Renal cortical epithelial cell (primary cell): ENCODE measurements at places on chromosomes 3 and 15. TPM values are rescaled to one million over a fixed set of nuclear protein-coding genes. Genes with fewer than 3 reads are reported as not detected.

GRCh38 chr15:96720251-96720650 is 389.8 kb downstream of the NR2F2 start:
- no peak for DNase-seq

DNA sequence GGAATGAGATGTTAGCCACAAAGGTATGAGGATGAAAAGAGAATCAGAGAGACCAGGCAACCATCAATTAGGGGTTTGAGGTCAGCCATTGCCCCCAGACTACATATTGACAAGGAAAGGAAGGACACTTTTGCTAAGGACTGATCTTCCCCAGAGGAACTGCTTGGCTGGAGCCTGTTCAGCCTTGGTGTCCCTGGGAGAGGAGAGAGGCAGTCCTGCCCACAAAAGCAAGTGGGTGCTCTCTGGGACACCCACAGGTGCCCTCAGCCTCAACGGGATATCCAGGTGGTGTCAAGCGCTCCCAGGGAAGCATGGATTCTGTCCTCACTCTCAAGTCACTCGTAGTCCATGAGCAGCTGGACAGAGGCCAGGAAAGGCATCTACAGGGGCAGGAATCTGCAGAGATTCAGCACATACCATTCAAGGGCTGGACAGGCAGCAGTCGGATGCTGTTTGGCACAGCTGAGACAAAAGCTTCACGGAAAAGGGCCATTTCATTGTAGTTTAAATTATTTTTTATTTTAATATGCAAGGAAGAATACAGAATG is 166.2 kb downstream of the UACA start:
- DNase-seq = peak; percentile 61

- DNase-seq = no peak
These were observed 143.3 kb upstream of the SLCO3A1 start for GRCh38 chr15:91710080-91710698.

DNA sequence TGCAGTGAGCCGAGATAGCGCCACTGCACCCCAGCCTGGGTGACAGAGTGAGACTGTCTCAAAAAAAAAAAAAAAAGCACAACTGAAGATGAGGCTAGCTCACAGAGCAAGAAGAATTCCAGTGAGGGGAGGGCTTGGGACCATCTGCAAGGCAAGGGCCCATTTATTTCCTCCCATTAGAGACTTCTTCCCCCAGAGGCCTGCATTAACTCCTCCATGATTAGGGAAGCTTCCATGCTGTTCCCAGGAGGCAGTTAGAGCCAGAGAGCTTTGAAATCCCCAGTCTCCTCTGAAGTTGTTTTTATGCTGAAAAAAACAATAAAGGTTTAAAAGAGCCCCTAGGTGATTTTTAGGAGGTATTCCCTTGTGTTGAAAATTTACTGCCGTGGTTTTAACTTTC is 54.3 kb upstream of the ADCY5 start:
- no peak for DNase-seq

- DNase-seq = peak; percentile 5
These were observed 214.6 kb upstream of the STAC start for GRCh38 chr3:36165509-36166290.

DNA sequence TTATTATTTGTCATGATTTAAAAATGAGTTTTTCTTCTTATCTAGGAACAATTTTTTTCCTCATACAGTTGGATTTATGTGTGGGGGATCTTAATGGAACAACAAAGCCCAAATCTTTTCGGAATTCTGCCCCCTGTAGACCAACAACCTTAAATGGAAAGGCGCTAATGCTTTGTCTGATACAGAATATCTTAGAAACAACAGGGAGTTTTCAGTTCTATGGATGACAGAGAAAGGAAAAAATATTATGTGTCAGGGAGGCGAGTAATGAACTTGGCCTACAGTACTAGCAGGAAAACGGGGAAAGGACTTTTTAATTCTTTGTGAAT is 592 bp downstream of the MOBP start:
- DNase-seq = no peak

DNA sequence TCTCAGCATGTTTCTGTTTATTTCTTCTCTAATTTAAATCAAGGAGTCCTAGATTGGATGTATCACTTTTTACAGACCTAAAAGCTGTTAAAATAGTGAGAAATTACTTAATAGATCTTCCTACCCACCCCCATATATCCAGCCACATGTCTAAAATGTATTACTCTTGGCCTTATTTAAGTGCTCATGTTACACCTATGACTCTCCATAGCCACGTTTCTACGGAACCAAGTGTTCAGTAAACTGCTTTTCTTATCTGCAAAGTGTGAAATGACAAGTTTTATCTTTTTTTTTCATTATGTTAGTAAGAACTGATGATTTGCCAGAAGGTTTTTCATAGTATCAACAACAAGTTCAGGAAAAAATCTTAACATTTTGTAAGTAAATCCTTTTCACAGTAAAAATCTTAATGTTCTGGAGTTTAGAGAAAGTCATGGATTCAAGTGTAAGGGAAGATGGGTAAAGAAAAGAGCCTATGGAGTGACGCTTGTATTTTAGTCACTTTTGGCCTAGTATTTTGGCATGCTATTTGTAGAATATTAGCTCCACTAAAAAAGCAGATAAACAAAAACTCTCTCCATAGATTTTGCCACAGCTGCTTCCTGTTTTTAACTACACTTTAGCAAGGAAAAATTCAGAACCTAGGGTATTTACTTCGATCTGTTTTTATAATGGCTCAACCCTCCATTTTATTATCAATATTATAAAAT is 41.2 kb upstream of the IGSF10 start:
- DNase-seq = no peak

GRCh38 chr15:70447928-70448698 is 315.2 kb downstream of the UACA start:
- DNase-seq = no peak

GRCh38 chr3:39157359-39157758 is 4.0 kb upstream of the CSRNP1 start:
- no peak for DNase-seq

- no peak for DNase-seq
These were observed 34.2 kb upstream of the OCA2 start for GRCh38 chr15:28133281-28133680.

DNA sequence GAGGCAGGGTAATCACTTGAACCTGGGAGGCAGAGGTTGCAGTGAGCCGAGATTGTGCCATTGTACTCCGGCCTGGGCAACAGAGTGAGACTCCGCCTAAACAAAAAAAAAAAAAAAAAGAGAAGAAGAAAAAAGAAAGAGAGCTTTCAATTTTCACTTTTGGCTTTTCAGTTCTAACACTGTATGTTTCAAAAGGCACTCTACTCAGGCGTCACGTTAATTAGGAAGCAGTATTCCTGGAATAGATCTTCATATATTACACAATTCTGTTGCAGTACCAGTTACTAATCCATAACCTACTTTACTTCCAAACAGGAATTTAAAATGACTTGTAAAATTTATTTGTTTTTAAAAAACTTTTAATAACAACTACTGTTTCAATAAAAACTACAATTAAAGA is 131.7 kb upstream of the PLXND1 start:
- DNase-seq = no peak

Gene KNG1
- total RNA-seq = 0.99 TPM in 1 of 2 replicates, not detected in the other

Gene AADAC
- 0.17 TPM in 1 of 2 replicates, not detected in the other for total RNA-seq

GRCh38 chr3:146948186-146948585 is 343.0 kb upstream of the PLSCR5 start:
- DNase-seq = no peak

Gene FBLN2
- 3.8 and 9.4 TPM in 2 replicates for total RNA-seq

DNA sequence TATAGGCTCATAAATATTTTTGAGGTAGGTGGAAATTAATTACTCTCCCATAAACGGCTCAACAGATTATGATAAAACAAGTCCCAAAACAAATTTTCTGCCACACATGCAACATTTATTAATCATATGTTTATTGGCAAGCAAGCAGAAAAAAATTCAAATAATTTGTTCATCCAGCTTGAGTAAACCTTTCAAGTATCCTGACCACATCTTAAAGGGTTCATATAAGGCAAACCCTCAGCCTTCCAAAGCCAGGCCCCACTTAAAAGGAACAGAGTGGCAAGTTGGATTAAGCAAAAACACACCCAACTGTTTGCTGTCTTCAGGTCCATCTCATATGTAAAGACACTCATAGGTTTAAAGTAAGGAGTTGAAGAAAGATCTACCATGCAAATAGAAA is 1042.3 kb downstream of the DIPK2A start:
- no peak for DNase-seq

DNA sequence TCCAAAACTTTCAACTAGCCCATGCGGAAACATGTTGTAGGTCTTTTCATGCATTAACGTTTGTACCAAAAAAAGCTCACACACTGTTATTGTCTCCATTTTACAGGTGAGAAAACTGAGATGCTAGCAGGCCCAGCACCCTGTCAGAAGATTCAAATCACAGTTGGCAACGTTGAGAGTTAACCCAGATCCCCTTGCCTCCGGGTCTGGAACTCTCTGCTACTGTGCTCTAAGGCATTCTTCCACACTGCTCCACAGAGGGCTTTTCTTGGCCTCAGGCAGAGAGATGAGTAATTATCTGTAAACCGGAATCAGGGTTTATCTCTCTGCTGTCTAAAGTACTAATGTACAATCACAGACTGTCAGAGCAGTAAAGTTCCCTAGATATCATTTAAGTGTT is 186.0 kb upstream of the LPP start:
- no peak for DNase-seq

DNA sequence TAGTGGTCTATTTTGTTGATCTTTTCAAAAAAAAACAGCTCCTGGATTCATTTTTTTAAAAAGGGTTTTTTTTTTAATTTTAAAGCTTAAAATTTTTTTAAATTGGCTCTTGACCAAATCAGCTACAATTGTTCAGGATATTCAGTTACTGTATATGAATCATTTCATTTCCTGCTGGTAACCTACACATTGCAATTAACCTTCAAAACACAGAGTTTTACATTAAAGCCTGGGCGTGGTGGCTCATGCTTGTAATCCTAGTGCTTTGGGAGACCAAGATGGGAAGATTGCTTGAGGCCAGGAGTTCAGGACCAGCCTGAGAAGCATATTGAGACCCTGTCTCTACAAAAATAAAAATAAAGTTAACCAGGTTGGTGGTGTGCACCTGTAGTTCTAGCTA is 163.4 kb downstream of the ALDH1A2 start:
- DNase-seq = no peak

DNA sequence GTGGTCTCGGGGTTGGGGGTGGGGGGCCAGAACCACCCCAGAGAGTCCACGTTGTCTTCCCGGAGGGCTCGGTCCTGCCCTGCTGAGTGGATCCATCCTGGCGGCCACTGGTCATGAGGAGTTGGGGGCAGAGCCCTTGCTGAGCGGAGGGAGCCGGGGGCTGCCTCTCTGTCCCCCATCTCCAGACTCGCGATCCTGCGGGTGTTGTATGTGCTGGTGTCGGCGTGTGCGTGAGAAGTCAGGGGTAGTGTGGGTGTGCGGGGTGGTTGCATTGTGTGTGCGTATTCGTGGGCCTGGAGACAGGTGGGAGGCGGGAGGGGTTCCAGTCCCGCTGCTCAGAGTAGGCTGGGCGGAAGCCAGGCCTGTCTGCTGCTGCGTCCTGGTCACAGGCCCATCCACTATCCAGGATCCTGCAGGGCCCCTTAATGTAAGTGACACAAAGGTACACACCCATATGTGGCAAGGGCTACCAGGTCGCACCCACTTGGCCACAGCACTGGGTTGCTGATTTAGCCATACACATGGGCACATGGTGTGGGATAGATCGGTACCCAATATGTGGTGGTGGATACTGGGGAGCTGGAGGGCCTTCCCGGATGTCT is 30.7 kb downstream of the NBEAL2 start:
- DNase-seq = no peak

Gene ACP3
- not detected in 2 replicates for total RNA-seq

DNA sequence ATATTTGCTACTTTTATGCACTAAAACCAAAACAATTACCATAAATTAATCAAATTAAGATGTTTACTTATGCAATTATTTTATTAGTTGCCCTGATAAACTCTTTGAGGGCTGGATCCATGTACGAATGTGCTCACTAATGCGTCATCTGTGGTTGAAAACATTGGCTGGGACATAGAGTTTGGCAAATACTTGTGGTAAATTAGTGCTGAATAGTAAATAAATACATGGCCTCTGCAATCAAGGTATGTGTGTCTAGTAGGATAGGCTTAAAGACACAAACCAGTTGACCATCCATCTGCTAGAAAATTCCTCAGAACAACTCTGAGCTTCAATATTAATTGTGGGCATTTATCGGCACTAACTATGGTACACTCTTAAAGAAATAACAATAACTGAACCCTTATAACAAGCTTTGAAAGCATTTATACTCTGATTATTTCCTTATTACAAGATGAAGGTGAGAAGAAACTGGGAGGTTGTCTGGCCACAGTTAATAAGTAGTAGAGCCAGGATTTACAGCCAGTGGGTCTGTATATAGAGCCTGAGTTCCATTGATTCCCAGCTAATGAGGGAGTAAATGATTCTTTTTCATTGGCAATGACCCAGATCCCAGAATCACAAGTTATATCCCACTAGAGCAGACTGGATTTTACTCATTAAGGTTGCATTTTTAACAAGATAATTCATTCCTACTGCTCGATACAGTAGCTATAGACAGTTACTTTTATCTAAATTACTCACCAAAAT is 169.5 kb upstream of the CNTN6 start:
- DNase-seq = peak; percentile 95

DNA sequence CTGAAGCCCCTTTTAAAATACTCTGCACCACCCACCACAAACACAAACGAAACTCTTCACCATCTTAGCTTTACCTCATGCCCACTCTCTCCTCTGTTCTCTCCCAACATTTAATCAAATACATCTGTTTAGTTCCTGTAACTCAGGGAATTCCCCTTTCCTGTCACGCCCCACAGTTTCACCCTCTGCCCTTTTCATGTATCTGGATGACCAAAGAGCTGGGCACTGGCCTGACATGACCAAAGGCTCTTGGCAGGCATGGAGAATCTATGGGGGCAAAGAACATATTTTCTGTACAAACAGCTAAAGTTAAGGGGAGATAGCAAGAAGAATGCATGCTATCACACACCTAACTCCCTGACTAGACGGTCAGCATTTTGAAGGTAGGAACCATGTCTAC is 270.0 kb downstream of the TBL1XR1 start:
- peak; percentile 10 for DNase-seq
